Omental fat pad (tissue), 4 donors: ENCODE measurements at places on chromosomes 16 and 17. TPM values are rescaled to one million over a fixed set of nuclear protein-coding genes. Genes with fewer than 3 reads are reported as not detected.

SLC35G6 gene
- total RNA-seq: not detected

GRCh38 chr17:416293-417206 lies 63.9 kb upstream of the RPH3AL start:
- DNase-seq: no peak

CMTM1 gene
- total RNA-seq: 1.0 TPM

MAPT gene
- 4.3 TPM for total RNA-seq

GRCh38 chr17:784143-784542 lies 2.0 kb downstream of the MRM3 start:
- DNase-seq: no peak

- no peak for DNase-seq
Observed at GRCh38 chr17:80253631-80254395, 6.8 kb upstream of the RNF213 start.
